ENCODE measurements at places on chromosomes 1 and 21. TPM values are rescaled to one million over a fixed set of nuclear protein-coding genes. Genes with fewer than 3 reads are reported as not detected.
A peak's percentile ranks its signal among the peaks of the same experiment; 100 is the strongest.

ERVH48-1 gene
- polyA plus RNA-seq: not detected

TTC22 gene
- not detected for polyA plus RNA-seq

C1orf198 gene
- 52.7 TPM for polyA plus RNA-seq

PPIH gene
- polyA plus RNA-seq: 36.1 TPM

SLC1A7 gene
- 0.11 TPM for polyA plus RNA-seq

- no peak for DNase-seq
Measured at GRCh38 chr1:212520299-212520698, 87.6 kb downstream of the NENF start.

DNA sequence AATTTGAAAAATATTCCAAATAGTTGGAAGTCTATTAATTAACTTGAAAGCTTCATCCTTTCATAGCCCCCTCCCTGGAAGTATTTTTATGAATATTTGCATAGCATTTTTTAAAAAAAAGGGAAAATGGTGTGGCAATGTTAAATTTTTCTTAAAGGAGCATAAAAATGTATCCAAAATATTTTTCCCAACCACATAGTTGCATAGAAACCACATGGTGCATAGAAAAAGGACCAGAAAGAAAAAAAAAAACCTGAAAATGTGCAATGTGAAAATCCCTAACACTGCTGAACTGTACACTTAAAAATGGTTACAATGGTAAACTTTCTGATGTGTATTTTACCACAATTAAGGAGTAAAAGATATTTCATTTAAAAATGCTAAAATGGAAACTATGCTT is 8.0 kb downstream of the C1orf167 start:
- DNase-seq: no peak

GRCh38 chr1:67061266-67061665 is 7.3 kb upstream of the SLC35D1 start:
- DNase-seq: no peak

GRCh38 chr1:2232255-2232915 is 4.3 kb downstream of the SKI start:
- DNase-seq: no peak

GRCh38 chr1:161499099-161500039 is 5.9 kb upstream of the FCGR2A start:
- DNase-seq: no peak

DNA sequence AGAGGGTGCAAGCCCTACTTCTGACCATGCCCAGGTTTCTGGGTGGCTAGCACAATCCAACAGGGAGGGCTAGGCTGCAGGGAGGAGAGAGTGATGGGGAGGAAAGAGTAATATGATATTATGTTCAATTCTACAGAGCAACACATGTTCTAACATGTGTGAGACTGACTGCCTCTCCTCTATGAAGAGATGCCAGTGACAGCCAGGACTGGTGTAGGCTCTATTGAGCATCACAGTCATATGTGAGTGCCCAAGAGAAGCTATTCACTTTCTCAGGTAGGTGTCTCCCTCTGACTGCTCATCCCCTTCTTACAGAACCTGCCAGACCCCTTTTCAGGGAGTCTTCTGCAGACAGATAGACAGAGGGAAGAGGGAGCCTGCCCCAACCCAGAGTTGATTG is 446.1 kb downstream of the SIPA1L2 start:
- DNase-seq: no peak

GRCh38 chr1:170274131-170274501 is 128.4 kb downstream of the NTMT2 start:
- no peak for DNase-seq

- peak; percentile 16 for DNase-seq
Measured at GRCh38 chr1:188433425-188433824, 1604.7 kb downstream of the PLA2G4A start.

DNA sequence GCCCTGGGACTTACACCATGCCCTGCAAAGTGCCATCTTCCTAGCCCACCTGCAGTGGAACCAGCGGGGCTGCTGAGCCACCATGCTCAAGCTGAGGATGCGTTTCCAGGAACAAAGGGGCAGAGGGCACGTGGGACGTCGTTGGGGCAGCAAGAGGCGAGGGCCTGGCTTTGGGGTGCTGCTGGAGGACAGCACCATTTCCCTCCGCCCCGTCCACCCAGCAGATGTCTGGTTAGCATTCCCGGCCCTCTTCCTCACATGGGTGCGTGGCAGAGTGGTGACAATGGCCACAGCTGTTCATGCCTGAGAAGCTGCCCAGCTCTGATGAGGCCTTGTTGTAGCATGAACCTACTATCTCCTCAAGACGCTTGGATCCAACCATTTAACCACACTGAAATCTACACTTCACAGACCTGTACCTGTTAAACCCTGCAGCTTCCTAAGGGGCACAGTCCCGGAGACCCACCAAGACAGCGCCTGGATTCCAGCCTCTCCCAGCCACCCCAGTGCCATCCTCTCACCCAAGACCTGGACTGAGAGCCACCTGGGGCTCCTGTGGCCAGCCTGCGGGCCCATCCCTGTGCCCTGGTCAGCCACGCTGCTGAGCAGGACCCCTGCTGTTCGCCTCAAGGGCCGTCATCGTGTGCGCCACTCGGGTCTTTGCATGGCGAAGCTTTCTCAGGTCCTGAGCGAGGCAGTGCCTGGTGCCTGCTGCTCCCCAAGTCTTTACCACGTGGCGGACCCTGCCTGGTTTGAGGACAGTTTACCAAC is 33.2 kb downstream of the SLC45A1 start:
- DNase-seq: no peak

Measured in AG04450 (cell line).